ENCODE measurements at places on chromosomes 16 and 17.

DNA sequence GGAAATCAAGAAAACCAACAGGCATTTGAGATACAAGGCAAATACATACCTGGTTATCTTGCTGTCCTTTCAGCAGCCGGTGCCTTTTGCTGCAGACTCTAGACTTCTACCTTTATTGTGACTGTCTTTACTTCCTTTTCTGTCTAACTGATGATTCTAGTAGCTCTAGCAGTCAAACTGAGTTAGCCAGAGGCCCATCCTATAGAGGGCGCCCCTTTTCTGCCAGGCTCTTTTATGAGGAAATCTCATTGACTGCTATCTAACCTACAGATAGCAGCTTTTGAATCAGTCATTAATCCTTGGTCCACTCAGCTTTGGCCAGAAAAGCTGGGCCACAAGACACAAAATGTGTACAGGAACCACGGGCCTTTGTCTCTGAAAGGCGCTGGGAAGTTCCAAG, 87.5 kb upstream of the WSB1 start:
- DNase-seq = no peak

GRCh38 chr17:39767147-39767546, 29.4 kb downstream of the GRB7 start:
- DNase-seq = no peak

DNA sequence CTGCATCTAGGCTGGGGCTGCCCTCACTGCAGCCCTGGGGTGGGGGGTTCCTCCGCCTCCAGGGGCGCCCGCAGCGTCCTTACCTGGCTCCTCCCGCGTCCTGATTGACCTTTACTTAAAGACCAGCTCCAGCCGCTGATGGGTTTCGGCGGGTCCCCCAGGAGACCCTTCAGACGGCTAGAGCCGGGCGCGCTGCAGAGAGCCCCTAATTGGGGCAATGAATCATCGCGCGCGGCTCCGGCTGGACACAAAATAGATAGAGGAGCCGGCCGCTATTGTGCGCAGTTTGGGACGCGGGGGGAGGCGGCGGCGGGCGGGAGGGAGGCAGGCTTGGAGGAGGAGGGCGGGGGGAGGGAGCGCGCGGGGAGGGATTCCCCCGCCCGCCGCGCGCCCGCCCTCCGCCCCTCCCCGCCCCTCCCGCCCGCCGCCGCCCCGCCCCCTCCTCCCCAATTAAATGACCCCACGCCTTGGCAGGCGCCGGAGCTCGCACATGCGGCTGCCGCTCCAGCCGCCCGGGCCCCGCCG, 56.5 kb upstream of the CIBAR2 start:
- DNase-seq = no peak

DNA sequence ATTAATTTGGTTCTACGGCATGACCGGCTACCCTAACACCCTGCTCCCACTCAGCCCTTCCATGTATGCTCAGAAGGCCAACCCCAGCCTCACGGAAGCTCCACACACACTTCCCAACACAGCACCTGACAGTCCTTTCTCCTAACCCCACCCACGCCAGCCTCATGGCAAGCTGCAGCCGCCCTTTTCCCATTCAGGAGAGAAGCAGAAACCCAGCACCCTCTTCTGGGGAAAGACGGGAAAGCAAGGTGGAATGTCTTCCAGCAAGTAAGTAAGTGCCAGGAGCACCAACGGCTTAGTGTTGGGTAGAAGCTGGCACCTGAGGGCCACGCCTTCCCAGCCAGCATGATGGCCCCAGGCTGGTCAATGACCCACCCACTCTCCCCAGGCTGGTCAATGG, 32.1 kb downstream of the ABR start:
- DNase-seq = peak; percentile 33

- peak; percentile 79 for DNase-seq
Measured at GRCh38 chr17:76726776-76727718, at the start of gene METTL23. TSS of gene METTL23 (plus strand) at chr17:76726839. CDS start at chr17:76729711, 2,872 bp downstream.

DNA sequence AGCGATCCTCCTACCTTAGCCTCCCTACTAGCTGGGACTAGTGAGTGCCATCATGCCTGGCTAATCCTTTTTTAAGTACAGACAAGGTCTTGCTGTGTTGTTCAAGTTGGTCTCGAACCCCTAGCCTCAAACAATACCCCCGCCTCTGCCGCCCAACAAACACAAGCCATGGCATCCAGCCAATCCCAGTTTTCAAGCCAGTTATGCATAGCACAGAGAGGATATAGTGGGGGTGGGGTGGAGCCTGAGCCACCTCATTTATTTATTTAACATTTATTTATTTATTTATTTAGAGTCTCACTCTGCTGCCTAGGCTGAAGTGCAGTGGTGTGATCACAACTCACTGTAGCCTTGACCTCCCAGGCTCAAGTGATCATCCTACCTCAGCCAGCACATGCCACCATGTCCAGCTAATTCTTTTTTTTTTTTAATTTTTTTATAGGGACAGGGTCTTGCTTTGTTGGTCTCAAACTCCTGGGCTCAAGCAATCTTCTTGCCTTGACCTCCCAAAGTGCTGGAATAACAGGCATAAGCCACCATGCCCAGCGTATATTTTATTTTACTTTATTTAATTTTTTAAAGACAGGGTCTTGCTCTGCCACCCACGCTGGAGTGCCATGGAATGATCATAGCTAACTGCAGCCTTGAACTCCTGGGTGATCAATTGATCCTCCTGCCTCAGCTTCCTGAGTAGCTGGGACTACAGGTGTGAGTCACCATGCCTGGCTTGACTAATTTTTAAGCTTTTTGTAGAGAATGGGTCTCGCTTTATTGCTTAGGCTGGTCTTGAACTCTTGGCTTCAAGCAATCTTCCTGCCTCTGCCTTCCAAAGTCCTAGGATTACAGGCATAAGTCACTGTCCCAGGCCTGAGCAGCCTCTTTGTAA, 26.2 kb upstream of the KLHL11 start:
- DNase-seq = no peak

Measured in kidney capillary endothelial cell (primary cell).